Transverse colon (tissue), 4 donors: ENCODE measurements at places on chromosomes 12 and 14. TPM values are rescaled to one million over a fixed set of nuclear protein-coding genes. Genes with fewer than 3 reads are reported as not detected.

DNA sequence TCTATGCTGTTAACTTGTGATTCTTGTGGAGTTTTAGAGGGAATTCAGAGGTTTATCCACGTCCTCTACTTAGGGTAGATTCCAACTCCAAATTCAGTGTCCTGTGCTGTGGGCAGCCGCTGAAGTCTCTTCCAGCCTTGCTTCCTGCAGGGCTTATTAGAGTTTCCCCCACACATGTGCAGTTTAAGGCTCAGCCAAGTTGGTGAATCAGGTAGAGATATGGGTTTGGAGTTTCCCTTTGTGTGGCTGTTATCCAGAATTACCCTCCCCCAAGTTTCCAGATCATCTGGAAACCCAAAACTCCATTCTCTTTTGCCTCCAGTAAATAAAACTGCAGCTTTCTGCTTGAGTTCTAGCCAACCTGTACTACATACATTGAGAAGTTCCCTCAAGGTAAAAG lies 853.7 kb downstream of the GALC start:
- DNase-seq, result no peak

DNA sequence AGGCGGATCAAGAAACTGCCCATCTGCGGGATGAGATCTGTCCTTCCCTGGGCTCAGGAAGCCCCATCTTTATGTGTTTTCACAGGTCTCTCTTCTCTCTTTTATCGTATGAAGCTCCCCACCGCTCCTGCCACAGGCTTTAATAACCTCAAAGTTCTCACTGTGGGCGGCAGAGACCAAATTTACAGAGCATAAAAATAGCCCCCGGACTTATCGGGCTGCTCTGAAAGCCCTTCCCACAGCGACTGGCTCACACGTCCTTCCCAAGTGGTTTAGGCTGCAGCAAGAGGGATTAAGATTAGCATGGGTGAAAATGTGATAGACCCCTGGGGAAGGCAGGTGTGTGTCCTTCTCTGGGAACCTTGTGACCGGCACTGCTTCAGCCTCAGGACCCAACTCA lies 47.8 kb downstream of the TESC start:
- no peak for DNase-seq

GRCh38 chr14:36204461-36205073 lies 28.0 kb upstream of the PTCSC3 start:
- no peak for DNase-seq

The ACTR10 gene
- total RNA-seq, result 14.7 TPM

GRCh38 chr12:65300679-65301349 lies 22.3 kb downstream of the MSRB3 start:
- no peak for DNase-seq

The CELA1 gene
- not detected for total RNA-seq

GRCh38 chr12:113071135-113072112 lies 14.9 kb downstream of the DTX1 start:
- no peak for DNase-seq

GRCh38 chr14:24465805-24466204 lies 23.2 kb upstream of the SDR39U1 start:
- DNase-seq, result no peak
